ENCODE measurements at places on chromosomes 3 and 15.

DNA sequence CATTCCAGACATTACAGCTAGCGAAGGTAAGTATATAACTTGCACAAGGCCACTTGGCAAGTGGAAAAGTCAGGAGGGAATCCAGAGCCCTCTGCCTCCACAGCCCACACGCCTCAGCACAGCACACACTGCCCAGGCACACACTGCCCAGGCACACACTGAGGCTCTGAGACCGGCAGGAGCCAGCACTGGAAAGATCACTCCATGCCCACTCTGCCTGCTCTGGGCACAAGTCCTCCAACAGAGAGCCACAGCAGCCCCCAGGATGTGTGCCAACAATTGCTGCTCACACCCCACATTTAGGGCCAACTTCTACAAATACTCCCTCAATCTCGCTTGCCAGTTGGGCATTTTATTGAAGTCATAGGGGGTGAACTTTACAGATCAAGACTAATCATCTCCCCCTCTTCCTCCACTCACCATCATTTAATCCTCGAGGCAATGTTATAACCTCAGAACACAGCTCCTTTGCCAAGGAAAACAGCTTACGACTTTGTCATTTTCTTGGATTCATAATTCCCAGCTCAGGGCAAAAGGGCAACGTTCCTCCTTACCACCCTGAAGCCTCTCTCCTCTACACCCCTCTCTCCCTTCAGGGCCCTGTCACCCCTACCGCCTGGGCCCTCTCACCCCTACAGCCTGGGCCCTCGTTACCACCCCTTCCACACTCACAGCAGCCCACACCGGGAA, 53.0 kb upstream of the TPM1 start:
- no peak for DNase-seq

GRCh38 chr3:143795874-143796273, 52.4 kb downstream of the SLC9A9 start:
- DNase-seq: no peak

DNA sequence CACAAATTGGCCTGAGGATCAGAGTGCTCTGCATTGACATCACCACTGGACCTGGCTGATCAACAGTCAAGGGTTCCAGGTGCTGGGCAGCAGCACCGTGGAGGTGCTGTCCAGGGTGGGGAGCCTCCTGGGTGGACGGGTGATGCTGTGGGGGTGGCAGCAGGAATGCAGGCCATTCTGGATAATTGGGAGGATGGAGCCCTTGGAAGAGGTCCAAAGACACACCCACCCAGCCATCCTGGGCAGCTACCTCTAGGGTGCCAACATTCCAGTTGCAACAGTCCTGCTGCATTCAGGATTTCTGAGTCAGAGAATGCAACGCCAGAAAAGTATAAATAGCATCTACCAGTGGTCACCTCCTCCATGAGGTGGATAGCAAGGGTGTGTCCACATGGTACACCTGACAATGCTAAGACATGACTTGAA, 26.8 kb downstream of the STARD5 start:
- DNase-seq: no peak

DNA sequence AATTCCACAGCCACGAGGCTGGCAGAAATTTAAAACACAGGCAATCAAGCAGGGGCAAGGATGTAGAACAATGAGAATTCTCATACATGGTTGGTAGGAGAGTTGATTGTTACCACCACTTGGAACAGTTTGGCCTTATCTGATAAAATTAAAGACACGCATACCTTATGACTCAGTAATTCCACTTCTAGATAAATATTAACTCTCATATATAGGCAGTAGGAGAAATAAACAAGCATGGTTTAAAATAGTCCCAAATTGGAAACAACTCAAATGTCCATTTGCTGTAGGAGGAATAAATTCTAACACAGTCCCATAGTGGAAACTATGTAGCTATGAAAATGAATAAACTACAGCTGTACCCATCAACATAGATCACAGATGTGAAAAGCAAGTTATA, 42.3 kb upstream of the USP3 start:
- no peak for DNase-seq

DNA sequence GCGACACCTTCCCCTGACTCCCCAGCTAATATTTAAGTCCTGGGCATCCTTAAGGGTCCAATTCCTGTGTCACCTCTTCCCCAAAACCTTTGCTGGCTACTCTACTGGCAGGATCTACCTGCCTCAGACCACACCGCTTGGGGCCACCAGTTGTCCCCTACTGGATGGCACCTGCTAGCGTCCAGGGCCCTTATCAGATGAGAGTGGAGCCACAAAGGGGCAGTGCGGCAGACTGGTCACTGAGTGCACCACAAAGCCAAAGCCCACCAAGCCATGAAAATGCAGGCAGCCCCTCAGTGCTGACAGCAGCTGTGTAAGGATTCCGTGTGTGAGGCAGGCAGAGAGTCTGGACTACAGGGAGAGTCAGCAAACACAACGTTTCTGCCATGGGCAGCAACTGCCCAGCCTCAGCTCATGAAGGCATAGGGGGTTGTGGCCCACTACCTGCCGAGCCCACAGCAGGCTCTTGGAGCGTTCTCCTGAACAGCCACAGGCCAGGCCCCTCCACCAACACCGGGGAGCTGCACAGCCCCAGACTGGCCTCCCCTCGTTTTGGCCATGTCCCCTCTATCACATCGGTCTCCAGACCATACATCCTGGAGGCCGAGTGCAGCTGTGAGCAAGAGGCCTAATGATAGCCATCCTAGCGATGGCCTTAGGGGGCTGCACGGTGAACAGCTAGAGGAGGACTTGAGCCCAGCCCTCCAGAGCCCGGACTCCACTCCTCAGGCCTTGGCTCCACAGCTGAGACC, 32.3 kb downstream of the ALDH1L1 start:
- DNase-seq: no peak

DNA sequence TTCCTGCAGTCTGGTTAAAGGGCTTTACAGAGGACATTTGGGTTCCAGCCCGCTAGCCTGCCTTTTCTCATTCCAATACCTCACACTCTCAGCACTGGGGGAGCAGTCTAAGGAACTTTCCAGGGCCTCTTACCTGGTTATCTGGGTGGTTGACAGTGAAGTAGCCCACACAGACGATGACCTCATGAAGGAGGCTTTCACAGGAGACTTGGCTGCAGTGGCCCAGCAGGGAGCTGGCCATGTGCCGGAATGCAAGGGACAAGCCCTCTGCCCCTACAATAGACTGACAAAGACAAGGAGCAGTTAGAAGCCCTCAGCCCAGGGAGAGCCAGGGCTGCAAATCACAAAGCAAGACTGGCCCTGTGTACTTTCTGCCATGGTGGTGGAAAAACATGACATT, 39.5 kb downstream of the ISL2 start:
- DNase-seq: no peak
